ENCODE measurements at places on chromosomes 16 and 17.
A peak's percentile ranks its signal among the peaks of the same experiment; 100 is the strongest.

DNA sequence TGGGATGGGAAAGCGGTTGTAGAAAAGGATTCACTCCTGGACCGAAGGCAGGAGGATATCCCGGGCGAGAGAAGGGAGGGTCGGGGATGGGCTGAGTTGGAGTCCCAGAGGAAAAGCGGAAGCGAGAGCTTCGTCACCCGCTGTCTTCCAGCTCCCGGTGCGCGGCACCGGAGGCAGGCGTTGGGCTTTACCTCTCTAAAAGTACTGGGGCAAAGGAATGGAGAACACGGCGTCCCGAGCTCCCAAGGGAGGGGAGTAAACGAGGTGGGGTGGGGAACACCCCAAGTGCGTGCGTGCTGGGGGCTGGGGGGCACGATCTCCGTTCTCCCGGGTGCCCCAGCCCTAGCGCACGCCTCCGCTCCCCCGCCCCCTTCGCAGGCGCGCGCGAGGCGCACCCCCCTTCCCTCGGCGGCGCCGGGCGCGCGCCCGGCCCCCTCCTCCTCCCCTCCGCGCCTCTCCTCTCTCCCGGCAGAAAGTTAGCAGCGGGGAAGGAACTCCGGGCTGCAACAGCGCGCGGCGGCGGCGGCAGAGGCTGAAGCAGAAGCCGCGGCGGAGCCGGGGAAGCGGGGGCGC is at the start of gene HS3ST4:
TSS of gene HS3ST4 (plus strand) at position 441 of the 573 bp plus-strand sequence.
- DNase-seq = no peak

- DNase-seq = peak; percentile 33
Measured at GRCh38 chr17:43917348-43918025, 10.2 kb upstream of the MPP2 start.

GRCh38 chr16:1914988-1915387 is 3.2 kb downstream of the HS3ST6 start:
- no peak for DNase-seq

DNA sequence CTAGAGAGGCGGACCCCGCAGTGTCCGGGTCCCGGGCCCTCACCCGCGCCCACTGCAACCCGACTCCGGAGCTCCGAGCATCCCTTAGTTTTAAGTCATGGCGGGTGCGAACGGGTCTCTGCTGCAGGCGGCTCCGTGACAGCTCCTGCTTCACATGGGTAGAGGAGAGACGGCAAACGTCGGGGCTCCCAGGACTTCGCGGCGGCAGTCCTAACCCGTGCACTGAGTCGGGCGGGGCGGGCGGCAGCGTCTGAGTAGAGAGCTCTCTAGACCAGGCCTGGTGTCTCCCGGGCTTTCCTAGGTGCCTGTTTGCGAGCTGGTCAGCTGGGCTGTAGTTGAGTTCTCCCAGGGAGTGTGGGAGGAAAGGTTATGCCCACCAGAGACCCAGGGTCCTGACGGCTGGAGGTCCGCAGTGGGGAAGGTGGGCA is 345 bp downstream of the TSC2 start:
- DNase-seq = no peak

- no peak for DNase-seq
Measured at GRCh38 chr17:64608571-64608981, 53.5 kb downstream of the SMURF2 start.

DNA sequence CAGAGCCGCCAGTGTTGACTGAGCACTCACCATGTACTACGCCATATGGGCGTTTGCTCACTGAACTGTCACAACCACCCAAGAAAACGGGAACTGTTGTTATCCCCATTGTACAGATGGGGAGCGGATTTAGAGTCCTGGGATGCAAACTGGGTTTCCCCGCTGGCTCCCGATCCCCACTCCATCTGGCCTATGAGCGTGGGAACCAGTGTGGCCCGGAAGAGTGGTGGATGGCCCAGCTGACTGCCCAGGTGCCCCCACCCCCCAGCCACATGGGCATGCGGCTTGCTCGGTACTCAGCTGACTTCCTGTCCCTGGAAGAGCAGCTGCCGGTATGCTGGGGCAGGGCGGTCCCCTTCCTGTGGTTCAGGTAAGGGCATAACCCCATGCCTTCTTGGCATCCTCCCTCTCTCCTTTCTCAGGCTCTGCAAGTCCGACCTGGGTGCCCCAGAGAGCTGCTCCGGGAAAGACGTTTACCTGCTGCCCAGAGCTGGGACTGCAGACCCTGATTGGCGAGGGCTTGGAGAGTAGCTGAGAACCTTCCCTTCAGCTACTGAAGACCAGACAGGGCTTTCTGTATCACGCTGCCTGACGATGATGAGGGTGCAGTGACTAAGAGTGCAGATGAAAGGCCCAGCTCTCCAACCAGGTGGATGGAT is 16.2 kb downstream of the SOCS3 start:
- DNase-seq = peak; percentile 89

- no peak for DNase-seq
Measured at GRCh38 chr17:17702449-17703139, 21.3 kb downstream of the RAI1 start.

GRCh38 chr17:9309216-9309615 is 266.4 kb downstream of the STX8 start:
- DNase-seq = no peak

GRCh38 chr16:1474796-1475551 is at the start of gene CLCN7:
CLCN7 (minus strand) TSS chr16:1475028; CDS start chr16:1474974, 54 bp downstream.
- peak; percentile 92 for DNase-seq

- no peak for DNase-seq
Measured at GRCh38 chr17:11622492-11622891, 24.2 kb downstream of the DNAH9 start.

DNA sequence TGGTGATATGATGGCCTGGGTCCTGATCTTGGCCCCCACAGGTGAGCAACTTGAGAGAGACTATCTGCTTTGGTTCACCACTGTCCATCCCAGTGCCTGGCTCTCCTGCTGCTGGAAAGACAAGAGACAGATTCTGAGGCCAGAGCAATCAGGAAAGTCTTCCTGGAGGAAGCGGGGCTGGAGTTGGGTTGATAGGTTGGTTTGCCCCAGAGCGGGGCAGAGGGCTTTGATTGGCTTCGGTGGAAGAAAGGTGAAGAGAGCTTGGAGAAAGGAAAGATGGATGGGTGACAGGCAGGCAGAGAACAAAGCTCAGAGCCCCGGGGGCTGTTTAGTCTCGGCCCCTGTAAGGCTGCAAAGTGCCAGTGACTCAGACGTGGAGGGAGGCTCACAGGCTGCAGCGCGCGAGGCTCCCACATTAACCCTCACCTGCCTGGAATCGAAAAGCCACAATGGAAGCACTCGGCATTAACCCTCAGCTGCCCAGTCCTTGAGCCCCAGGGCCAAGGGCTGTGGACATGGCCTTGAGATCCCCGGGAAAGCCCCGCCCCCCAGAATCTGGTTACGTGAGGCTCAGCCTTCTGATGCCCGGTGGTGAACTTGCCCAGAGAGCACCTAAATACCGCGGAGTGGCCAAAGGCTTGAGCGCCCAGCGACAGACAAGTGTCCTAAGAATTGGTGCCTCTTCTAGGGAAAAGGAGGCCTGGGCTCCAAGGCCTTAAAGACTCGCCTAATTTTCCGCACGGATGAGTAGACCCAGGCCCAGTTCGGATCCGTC is 996 bp upstream of the CPNE2 start:
- DNase-seq = peak; percentile 40

GRCh38 chr16:85862476-85863383 is 36.2 kb upstream of the IRF8 start:
- no peak for DNase-seq

DNA sequence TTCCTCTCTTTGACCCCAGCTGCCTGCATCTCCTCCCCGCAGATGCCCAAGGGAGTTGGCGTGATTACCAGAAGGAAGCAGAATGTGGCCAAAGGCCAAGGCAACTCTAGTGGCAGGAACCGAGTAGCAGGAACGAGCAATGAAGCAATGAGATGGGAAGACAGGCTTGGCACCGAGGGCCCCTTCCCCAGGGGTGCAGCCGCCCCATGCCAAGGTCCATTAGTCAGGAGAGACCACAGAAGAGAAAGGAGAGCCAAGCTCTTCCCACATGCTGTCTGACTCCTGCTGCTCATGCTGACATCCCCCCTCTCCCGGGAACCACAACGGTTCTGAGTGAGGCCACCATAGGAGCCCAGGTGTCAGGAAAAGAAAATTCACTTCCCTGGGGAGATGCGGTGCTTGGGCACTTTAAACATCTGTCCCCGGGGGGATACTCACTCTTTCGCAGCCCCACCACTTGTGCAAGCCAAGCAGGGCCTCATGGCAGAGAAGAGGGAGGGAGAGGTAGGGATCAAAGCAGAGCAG is 67.4 kb downstream of the MYO18A start:
- no peak for DNase-seq

GRCh38 chr17:38879878-38880665 is 10.2 kb downstream of the LASP1 start:
- DNase-seq = peak; percentile 54

DNA sequence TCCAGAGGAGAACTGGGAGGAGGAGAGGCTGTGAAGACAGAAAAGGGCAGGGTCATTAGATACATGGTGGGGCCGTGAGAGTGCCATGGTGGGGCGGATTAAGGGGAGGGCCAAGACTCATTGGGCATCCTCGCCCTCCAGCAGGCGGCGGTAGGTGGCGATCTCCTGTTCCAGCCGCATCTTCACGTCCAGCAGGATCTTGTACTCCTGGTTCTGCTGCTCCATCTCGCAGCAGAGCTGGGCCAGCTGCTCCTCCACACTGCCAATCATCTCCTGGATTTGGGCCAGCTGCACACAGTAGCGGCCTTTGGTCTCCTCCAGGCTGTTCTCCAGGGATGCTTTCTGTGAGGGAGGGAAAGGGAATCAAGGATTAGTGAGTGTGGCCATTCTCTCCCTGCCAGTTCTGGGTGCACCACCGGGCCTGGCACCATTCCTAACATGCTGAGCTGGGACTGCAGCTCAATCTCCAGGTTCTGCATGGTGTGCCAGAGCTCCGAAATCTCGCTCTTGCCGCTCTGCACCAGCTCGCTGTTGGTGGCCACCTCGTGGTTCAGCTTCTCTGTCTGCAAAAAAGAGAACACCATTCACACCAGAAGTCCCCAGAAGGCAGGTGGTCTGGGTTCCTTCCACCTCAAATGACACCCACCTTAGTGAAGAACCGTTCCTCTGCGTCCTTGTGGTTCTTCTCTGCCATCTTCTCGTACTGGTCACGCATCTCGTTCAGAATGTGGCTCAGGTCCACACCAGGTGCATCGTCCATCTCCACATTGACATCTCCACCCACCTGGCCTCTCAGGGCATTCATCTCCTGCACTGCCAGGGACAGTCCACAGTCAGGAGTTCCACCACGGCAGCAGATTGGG is 129.0 kb downstream of the CCDC144A start:
- no peak for DNase-seq

- peak; percentile 88 for DNase-seq
Measured at GRCh38 chr16:11133344-11133943, 122.6 kb downstream of the SOCS1 start.

- DNase-seq = no peak
Measured at GRCh38 chr17:31916491-31917064, 15.1 kb upstream of the UTP6 start.

GRCh38 chr16:79473456-79473855 is 127.1 kb downstream of the MAF start:
- no peak for DNase-seq

DNA sequence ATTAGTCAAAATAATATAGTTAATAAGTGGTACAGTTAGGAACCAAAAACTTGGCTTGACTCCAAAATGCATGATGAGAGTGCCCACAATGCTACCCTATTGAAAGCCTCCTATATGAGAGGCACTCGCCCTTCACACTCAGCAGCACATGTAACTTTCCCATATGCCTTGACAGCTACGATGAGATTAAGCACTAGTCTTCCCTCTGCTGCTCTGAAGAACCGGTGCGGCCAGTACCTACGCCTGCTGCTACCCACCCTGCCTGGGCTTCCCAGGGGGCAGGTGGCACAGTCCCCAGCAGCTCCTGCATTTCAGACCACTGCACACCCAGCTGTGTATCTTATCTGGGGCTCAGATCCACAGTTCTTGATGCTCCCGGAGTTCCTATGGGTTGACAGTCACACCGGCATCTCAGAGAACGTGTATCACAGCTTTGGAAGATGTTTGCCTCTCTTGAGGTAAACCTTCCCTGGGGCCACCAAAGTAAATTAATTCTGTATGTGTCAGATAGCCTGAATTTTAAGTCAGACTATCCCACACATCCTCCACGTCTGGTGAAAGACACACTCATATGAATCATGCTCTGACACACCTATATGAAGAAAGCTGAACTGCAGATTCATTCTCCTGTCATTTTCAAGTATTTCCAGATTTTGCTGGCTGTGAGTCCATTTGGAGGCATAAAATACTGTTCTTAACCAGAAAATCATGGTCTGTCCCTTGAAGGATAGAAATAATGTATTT is 77.8 kb downstream of the MYH10 start:
- no peak for DNase-seq

GRCh38 chr16:78437352-78437968 is 338.0 kb downstream of the WWOX start:
- peak; percentile 5 for DNase-seq

- DNase-seq = peak; percentile 65
Measured at GRCh38 chr17:78986649-78987328, 7.1 kb upstream of the LGALS3BP start.

GRCh38 chr16:2980227-2981176 is at the start of gene PKMYT1:
PKMYT1 (minus strand) TSS chr16:2980446; CDS start chr16:2979657, 789 bp downstream.
- DNase-seq = peak; percentile 85

DNA sequence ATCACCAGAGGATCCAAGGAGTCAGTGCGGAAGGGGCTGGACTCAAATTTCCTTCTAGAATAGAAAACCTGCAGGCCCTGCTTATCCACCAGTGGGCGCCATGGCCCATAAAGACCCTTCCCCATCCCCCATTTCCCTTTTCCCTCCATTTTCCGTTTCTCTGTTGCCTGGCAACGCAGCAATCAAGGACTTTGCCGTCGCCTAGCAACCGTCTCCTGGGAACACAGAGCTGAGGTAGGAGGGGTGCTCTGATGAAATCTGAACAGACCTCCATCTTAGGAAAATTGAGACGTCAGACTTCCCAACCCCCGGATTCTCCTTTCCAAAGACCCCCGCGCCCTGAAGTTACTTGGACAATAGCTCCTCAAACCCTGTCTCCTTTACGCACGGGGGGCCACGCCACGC is 5.7 kb downstream of the DLG4 start:
- peak; percentile 91 for DNase-seq

DNA sequence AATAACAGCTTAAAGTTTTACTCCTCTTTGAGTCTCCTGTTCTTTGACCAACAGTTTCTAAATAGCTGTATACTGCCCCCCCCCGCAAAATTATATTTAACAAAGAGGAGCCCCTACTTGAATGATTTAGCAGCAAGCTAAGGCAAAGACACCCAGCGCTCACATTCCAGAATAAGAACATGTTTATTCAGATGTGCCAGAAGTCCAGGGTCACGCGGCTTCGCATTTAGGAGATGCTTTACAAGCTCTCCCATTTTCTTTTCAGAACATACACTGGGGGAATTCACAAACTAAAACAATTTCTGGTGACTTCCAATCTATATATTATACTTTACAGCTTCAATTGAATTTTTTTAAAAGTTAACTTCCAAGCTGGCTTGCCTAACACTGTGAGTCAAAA is 5.3 kb downstream of the PLD6 start:
- no peak for DNase-seq

All from dermis microvascular lymphatic vessel endothelial cell (primary cell).